NCI-H2171 treated with DMSO at 0.1 percent for 48 hours (cell line): ENCODE measurements at places on chromosomes 6 and 20.

DNA sequence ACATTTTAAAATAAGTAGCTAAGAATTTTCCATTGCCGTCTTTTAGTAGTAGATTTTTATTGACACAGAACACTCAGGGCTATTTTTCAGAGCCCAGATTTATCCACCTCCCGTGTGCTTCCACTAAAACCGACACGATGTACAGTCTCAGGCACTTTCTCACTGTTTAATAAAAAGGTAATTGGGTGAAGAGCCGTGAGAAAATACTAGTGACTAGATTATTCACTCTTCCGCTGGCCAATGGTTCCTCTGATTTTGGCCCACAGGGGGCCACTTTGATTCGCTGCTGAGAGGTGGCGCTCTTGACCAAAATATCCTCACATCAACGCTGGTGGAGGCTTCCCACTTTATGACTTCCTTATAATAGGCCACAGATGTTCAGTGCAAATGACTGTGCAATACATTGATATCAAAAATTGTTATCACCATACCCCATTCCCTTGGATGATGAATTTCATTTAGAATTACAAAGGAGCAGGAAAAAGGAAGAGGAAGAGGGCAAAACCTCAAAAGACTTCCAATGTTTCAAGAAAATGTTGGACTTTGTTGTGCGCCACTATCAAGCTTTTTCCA is 12.3 kb upstream of the HDDC2 start:
- peak; percentile 68 for DNase-seq

GRCh38 chr6:142152746-142153145 is 5.7 kb downstream of the VTA1 start:
- peak; percentile 14 for DNase-seq

- no peak for DNase-seq
Observed at GRCh38 chr6:137590684-137591083, 96.5 kb upstream of the OLIG3 start.

DNA sequence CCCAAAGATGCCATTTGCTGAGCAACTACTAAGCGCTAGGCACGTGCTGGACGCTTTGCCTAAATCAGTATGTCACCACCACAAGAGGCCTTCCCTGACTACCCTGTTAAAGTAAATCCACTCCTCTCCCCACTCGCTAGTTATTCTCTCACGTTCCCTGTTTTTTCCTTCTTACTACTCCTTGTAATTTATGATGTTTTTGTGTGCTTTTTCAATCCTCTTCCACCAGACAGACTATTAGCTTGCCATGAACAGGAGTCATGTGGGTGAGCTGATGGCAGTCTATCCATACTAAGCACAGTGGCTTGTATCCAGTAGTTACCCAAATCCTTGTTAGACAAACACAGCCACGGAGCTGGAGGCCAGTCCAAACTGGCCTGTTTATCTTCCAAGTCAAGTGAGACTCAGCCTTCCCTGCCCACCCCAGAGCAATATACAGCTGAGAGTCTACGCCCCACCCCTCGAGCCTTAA is 41.2 kb downstream of the C6orf132 start:
- no peak for DNase-seq

DNA sequence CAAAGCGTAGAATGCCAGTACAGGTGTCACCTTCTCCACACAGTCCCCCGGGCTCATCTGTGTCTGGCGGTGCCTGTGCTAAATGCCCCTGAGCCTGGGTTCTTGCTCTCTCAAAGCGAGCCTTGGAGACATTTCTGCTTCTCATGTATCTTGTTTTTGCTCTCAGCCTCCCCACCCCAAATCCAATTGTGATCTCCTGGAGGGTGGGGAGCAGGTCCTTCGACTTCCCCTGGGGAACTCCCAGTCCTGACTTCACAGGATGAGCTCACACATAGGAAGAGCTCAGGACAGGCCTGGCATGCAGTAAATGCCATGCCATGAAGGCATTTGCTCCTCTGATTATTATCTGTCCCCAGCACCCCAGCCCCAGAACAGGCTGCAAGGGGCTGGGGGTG is 58.1 kb downstream of the NOL4L start:
- DNase-seq: peak; percentile 87

- DNase-seq: no peak
Observed at GRCh38 chr6:124924333-124924759, 37.9 kb upstream of the RNF217 start.

DNA sequence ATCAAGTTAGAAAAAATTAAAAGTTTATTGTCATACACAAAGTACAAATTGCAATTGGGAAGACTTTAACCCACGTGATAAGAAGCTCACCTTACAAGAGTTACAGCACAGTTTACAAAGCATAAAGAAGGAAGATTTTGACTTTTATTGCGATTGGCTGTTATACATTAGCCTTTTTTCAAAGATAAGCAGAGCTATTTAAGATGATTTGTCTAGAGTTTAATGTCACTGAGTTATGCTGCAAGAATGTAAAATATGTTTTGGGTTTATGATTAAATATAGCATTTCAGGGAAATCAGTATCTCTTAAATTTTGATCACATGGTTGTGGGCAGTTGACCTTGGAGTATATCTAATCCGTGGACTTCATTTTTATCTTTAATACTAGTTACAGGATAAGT is 664.2 kb upstream of the PTCHD4 start:
- DNase-seq: no peak

DNA sequence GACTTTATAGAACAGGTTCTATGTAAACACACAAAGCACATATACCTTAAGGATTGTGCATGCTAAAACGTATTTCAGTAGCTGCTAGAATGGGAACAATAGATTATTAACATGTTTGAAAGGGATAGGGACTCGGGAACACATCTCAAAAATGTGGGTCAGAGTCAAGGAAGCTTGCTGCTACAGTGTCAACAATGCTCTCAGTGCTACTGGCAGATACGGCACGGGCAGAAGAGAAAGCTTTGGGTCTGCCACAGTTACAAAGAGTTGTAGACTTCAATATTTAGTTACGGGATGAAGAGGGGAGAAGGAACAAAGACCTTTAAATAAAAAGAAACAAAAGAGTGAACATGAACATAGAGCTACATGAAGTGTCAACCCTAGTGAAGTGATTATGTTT is 170.5 kb downstream of the BACH2 start:
- DNase-seq: no peak

- DNase-seq: no peak
Observed at GRCh38 chr6:42140032-42140431, 2.4 kb downstream of the C6orf132 start.

DNA sequence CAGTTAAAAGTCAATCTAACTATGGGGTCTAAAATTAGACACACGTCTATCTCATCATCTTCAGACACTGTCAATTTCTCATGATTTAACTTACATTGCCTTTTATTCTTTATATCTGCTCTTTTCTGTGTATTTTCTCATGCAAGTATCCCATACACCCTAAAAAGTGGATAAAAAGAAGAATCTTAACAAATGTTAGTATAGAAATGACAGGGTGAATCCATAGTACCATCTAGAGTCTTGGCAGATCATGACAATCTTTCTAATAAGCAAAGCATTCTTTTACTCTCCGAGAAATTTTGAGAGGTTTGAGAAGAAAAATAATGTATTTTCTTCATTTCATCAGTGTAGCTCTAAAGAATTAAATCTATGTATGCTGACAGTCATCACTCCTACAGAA is 382.7 kb downstream of the C6orf118 start:
- no peak for DNase-seq

DNA sequence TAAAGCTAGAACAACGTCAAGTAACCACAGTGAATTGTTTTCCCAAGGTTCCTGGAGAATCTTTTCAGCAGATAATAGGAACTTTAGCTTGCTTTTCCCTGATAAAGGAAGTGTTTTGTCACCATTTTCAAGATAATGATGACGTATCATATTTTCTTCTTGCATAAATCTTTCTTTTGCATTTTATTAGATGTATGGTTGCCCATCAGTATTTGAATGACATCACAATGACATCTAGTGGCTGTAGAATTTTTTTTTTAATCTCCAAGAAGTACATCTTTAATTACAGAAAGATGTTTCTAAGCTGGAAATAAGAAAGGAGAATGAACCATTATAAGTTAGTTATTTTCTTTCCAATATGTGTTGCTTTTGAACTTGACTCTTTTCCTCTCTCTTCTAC is 83.0 kb downstream of the CENPW start:
- DNase-seq: no peak

DNA sequence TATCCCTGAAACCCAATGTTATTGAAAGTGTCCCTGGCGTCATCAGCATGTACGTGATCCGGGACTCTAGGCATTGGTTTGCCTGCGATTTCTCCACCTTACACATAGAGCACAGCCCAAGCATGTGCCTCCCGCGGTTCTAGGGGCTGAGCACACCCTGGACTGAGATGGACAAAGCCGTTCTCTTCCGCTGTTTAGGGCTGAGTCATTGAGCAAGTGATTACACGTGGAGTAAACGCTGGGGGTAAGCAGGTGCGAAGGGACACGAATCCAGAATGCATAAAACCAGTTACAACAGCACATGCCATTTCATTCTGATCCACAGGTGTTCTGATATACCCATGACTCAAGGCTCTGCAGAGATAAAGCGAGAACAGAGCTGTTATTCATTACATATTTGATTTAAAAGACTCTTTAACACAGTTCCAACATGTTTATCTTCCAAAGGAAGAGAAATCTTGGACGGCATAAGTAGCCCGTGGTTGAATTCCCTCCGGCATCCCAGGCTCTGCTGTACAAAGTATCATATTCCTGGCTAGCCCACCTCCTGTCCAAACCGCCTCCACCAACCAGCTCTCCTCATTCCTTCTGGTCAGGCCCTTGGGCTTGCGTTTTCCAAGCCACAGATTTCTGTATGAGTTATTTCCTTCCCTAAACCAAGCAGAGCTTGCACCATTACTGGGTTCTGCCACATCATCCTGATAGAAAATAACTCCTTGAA is 36.1 kb upstream of the THBS2 start:
- no peak for DNase-seq

GRCh38 chr6:43328528-43328927 is 19.9 kb upstream of the CRIP3 start:
- DNase-seq: no peak

GRCh38 chr6:144475411-144475810 is 190.3 kb downstream of the UTRN start:
- DNase-seq: no peak

DNA sequence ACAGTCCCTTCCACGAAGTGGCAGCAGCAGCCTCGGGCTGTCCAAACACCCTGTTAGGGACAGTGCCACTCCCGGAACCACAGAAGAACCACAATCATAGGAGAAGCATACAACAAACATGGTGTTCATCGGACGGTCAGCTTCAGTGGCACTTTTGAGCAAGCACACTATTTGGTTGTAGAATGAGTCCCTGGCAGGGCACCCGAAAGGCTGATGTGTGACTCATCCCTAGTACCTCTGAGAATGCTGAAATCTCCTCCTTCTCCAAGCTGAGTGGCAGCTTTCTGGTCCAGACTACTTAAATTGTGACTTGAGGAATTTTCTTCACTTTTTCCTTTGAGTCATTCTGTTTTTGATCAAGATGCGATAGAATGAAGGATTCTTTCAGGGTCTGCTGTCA is 282.5 kb downstream of the ESR1 start:
- no peak for DNase-seq

- DNase-seq: no peak
Observed at GRCh38 chr6:25377664-25378063, 98.5 kb downstream of the CARMIL1 start.

- DNase-seq: no peak
Observed at GRCh38 chr6:161410076-161410475, 136.2 kb upstream of the AGPAT4 start.

- DNase-seq: no peak
Observed at GRCh38 chr6:147879031-147879580, 370.6 kb downstream of the SAMD5 start.

GRCh38 chr20:7399114-7399513 is 541.1 kb downstream of the HAO1 start:
- no peak for DNase-seq

DNA sequence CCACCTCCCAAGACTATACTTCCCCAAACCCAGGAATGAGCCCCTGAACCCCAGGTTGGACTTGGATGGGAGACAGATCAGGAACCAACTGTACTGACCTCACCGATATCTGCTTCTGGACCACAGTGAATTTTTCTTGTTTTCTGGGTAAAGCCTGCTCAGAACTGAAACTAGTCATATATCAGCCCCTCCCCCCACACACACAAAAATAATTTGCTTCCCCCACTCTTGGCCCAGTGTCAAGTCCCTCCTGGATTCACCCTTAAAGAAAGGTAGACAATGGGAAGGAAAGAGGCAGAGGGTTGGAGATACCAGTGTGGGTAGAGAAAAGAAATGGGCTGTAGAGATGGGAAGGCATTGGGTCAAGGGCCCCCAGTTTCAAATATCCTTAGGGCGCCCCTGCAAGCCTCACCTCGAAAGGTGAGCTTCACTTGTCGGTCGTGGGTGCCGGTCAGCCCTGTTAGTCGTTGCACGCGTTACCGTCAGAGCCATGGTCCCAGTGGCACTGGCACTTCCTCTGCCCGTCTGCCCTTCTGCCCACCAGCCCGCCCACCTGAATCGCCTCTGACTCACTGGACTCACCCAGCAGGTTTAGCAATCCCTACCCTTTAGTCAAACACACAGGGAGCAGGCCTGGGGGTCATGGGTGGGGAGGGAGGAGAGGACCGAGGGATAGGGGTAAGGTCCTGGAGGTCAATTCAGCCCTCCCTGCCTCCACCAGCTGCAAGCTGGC is 8.5 kb upstream of the SPAG4 start:
- no peak for DNase-seq

DNA sequence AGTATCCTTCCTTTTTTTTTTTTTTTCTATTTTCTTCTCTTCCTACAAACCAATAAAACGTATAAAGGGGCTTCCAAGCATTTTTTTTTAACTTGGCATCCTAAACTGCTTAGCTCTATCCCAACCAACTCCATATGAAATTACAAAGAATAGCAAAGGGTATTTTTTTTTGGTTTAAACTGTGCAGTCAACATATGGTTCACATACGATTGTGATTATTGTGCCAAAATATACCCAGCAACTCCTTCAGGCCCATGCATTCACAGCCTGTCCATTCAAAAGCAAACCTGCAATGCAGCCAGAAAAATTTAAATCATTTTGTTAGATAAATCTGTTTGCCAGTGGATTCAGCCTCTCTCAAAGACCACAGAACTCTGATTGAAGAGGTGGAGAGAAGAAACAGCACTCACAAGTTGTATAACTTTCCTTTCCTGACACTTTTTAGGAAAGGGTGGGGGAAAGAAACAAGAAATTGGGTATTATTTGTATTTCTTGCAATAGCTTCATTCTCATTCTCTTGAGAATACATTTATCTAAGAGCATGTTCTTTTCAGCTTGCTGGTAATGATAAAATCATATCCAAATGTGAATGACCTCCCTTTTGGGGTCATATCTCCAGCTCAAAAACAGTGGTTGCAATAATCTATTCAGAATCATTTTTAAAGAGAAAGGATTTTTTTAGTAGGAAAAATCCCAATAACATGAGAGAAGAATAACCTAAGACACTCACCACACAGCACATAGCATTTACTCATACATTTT is 701.3 kb upstream of the CHD6 start:
- no peak for DNase-seq

DNA sequence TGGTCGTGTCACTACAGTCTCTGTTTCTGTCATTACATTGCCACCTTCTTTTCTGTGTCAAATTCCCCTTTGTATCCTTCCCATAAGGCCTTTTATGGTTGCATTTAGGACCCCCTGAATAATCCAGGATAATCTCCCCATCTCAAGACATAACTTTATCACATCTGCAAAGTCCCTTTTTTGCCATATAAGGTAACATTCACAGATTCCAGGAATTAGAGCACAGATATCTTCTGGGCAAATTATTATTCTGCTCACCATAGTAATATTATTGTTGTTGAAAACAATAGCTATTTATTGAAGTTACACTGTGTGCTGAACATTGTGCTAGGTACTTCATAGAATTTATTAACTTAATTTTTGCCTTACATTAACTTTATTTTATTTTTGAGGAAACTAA is 159.1 kb downstream of the TFAP2B start:
- no peak for DNase-seq
